ENCODE measurements at places on chromosomes 4 and X.

GRCh38 chrX:68763481-68763880 lies 65.3 kb upstream of the EFNB1 start:
- DNase-seq = no peak

DNA sequence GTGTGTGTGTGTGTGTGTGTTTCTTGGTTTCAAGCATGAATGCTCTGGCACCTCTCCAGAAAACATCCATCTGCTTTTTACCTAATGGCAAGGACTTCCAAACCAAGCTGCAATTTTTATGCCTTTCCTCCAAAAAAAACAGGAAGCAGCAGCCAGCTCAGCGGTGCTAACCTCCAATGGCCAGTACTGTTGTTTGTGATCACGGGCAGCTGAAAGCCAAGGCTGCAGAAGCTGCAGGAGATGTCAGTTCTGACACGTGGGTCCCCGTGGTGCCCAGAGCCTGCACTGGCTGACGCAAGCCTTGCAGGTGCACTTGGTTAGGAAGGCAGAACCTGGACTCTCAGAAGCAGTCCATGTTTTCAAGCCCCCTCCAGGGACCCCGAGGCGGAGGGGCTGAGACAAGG lies 313.6 kb upstream of the DDX53 start:
- DNase-seq = peak; percentile 79

- no peak for DNase-seq
Measured at GRCh38 chr4:177256950-177257349, 52.7 kb upstream of the NEIL3 start.

DNA sequence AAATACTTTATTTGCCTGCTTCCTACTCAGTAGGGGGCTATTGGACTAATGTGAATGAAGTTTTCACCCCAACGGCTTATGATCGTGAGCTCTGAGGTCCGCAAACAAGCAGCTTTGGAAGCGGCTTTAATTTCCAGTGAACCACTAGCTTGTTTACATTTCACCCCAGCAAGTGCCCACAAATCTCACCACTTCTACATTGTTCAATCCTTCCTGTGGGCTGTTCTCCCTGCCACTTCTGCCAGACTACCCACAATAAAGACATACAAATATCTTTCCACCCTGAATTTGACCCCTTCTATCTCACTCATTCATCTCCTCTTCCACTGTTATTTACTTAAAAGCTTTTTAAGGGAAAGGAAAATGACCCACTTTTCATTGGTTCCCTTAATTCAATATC lies 98.0 kb downstream of the CDS1 start:
- DNase-seq = no peak

DNA sequence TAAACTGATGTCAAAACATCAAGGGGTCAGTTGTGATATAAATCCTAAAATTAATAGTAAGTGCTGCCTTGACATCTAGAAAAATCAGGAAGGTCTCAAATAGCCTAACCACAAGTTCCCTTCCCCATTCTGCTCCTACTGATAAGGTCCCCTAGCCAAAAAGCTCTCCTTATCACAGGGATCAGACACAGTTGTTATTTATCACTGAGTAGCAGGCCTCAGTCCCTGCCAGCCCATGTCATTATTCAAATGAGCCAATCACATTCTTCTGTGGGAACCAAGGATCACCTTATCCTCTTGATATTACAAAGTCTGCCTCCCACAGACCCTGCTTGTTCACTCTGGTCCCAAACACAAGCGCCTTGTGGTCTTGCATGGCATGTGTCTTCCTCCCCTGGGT lies 23.3 kb upstream of the TMEM255A start:
- DNase-seq = no peak

DNA sequence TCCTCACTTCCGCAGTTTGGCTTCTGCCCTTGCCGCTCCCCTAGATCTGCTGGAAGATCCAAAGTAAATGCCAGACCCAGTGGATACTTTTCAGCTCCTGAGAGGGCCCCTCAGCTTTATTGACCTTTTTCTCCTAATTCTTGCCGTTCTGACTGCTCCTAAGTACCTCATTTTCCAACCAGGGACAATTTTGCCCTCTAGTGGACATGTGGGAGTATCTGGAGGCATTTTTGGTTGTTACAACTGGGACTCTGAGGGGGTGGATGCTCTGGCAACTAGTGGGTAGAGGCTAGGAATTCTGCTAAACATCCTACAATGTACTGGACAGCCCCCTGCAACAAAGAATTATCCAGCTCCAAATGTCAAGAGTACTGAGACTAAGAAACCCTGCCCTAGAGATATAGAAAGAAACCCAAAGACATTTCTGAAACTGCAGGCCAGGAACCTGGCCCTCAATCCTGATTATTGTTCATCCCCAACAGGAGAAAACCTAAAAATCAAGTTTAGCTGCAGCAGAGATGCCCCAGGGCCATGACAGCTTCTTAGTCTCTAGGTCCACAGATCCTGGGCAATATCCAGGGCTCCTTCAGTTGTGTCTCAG lies 3.4 kb downstream of the TEX13B start:
- no peak for DNase-seq

DNA sequence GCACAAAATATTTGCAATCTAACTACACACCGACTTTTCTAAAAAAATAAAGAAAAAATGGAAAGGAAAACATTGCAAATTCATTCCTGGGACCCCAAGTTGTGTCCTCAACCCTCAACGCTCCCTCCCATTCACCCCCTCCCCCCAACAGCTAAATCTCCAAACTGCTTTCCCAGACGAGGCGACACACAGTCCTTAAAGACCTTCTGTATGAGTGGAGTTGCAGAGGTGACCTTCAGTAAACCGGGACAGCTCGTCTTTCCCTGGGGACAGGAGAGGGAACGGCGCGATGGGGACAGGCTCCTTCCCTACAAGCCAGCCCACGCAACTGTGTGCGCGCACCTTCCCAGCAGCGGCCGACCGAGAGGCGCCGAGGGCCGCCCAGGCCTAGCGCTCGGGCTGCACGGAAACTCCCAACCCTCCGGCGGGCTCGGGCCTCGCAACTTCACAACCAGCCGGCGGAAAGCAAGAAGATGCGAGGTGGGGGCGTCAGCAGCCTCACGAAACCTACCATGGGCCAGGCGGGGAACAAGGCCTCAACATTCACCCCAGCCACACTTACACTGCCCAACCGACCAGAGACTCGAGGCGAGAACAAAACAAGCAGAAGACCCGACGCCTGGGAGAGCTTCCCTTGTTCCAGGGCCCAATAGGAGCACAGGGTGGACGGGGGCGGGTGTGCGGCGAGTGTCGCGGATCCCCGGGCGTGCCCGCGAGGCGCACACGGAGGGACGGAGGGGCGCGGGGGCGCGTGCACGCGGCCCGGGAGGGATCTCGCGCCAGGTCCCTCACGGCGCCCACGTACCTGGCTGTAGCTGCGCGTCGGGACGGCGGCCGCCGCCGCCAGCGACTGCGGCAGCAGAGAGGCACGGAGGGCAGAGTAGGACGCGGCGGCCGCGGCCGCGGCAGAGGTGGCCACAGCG lies 763 bp downstream of the GRSF1 start:
- peak; percentile 79 for DNase-seq

DNA sequence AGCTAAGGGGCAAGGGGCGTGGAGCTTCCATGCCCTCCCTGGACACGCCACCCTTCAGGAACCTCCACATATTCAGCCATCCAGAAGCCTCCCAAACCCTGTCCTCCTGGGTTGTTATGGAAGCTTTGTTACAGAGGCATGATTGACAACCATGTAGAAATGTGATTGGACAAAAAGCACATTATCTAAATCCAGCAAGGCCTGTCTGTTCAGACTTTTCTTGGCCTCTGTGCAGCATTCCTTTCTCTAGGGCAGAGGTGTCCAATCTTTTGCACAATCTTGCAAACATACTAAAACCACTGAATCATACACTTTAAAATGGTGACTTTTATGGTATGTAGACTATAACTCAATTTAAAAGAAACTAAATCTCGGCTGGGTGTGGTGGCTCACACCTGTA lies 12.7 kb downstream of the STEEP1 start:
- no peak for DNase-seq

DNA sequence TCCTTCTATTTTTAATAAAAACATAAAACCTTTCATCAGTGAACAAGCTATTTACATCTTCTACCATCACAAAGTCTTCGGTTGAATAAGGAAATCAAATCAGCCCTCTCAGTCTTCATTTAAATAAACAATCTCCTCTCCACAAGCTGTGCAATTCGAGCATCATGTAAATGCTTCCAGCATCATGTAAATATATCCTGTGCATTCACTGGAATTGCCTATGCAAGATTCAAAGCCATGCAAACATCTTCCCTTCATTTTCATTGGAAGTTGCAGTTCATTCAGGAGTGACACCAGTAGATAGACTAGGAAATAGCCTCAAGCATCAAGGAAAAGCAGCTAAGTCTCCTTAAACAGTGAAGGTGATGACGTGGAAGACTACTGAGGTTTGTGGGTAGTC lies 77.7 kb upstream of the PCDH19 start:
- no peak for DNase-seq

- no peak for DNase-seq
Measured at GRCh38 chrX:139850968-139851367, 81.9 kb downstream of the ATP11C start.

DNA sequence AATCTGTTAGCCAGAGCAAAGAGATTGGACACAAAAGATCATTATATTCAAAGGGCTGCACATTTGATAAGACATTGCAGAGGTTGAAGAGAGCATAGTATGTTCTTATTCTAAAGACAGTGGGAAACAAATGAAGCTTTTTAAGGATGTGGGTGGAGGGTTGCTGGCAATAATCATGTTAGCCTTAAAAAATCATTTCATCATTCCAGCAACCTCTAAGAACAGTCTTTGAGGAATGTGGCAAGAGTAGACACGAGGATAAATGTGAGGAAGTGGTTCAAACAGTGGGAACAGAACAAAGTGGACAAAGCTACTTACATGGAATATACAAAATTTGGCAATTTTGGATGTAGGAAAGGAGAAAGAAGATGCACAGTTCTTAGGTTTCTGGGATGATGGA lies 167.3 kb upstream of the SPRY1 start:
- no peak for DNase-seq

DNA sequence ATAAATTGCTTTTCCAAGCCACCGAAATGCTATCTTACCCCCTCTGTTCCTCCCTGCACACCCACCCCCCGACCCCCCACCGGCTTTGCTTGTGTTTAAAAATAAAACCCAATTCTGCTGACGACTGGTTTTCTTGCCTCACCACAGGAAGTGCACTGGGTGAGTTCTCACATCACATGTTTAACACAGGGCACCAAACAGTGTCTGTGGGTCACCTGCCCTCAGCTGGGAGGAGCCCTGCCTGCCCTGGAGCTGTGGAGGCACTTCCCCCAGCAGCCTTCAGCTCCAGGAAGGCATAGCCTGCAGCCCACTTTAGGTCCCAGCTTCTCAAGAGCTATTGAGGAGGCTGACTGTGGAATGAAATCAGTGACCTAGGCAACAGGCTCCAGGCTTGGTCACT lies 8.8 kb downstream of the TMEM255A start:
- no peak for DNase-seq

DNA sequence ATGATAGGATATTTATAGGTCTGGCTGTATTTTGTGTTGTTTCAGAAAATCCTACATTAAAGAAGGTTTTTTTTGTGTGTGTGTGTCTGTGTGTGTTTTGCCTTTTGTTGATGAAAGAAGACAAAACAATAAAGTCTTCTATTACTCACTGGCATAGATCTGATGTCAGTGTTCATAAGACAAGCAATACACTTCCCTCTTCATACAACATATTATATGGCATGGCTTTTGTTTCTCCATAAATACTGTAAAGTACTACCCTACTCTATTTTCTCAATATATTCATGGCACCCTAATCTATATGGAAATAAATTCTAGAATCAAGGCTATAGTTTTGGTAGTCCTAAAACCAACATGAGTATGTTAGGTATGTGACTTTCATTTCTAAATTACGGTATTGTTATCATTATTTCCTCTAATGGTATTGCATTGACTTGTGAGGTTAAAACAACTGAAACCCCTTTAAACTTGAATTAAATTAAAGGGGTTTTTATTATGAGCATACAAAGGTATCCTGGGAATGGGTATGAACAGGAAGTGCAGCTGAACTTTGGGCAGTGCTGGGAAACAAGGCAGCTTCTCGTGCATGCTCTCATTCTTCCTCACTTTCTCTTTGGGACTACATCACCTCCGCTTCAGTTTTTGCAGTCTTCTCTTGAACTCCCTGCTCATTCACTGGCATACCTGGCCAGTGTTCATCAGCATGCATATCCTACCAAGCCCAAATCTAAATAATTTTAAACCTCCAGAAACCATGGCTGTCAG lies 70.5 kb upstream of the PRSS48 start:
- no peak for DNase-seq

DNA sequence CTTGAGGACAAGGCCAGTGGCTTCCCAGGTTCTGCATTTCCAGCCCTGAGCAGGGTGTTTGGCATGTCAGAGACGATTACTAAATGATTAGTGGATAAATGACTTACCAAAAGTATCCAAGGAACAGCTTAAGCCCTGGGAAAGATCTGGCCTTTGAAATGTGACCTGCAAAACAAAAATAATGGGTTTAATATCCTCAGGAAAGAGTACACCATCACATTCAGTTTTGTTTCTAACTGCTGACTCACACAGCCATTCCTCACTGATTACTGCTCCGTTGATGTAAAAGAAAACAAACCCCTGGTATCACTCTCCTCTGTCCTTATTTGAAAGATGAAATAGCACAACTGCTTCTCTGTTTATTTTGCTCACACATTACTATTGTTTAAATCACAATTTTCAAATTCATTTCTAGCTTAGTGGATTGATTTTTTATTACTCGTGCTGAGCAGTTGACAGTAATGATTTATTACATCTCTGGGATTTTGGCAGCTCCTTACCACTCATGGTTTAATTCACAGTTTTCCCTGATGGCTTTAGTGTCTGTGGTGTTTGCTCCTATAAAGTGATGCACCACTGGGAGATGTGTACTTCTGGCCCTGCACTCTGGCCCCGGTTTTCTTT lies 117.0 kb downstream of the CBLL2 start:
- no peak for DNase-seq

DNA sequence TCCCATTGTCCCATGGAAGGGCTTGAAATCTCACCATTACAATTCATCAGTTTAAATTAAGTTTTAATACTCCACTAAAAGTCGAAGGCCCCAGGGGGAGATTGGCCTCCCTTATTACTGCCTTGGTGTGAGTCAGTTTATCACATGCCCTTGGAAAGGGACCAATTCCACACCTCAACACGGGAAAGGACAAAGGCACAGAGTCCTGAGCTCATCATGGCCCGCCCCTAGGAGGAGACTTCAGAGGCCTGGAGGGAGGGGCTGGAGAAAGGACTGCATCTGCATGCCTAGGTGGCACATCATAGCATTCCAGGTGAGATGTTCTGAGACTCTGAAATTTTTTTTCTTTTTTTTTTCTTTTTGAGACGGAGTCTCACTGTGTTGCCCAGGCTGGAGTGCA lies 2.8 kb upstream of the SEL1L3 start:
- no peak for DNase-seq

GRCh38 chr4:39621582-39621981 lies 17.1 kb downstream of the SMIM14 start:
- no peak for DNase-seq

- DNase-seq = no peak
Measured at GRCh38 chr4:80225595-80225994, 28.3 kb downstream of the PRDM8 start.

GRCh38 chr4:7680106-7680505 lies 245.4 kb upstream of the PSAPL1 start:
- DNase-seq = no peak

- no peak for DNase-seq
Measured at GRCh38 chr4:28449085-28449484, 1588.4 kb downstream of the STIM2 start.

GRCh38 chrX:45775468-45775867 lies 574.8 kb upstream of the DIPK2B start:
- DNase-seq = no peak

GRCh38 chr4:56959100-56959499 lies 18.3 kb downstream of the NOA1 start:
- DNase-seq = no peak

GRCh38 chrX:120137439-120137838 lies 21.0 kb upstream of the RHOXF2 start:
- no peak for DNase-seq

- DNase-seq = peak; percentile 15
Measured at GRCh38 chrX:153772316-153773217, 8.3 kb upstream of the SRPK3 start.

Data from femur (tissue), 1 donor.